ENCODE measurements at places on chromosomes 6 and 20. TPM values are rescaled to one million over a fixed set of nuclear protein-coding genes. Genes with fewer than 3 reads are reported as not detected.

Gene PLCB1
- total RNA-seq: 3.1 TPM

Gene TNFRSF21
- total RNA-seq: 2.3 TPM

Gene SLC16A10
- total RNA-seq: 11.5 TPM

Gene ENTPD6
- 42.8 TPM for total RNA-seq

Gene MARCKS
- 0.47 TPM for total RNA-seq

Gene BPIFA1
- total RNA-seq: not detected

Gene GRIK2
- total RNA-seq: not detected

Gene FOXS1
- total RNA-seq: not detected

Gene CCN6
- total RNA-seq: not detected

Gene CST4
- not detected for total RNA-seq

Gene THBD
- total RNA-seq: not detected

Gene ASIP
- not detected for total RNA-seq

Gene USP49
- 5.7 TPM for total RNA-seq

Gene ARG1
- total RNA-seq: not detected

Gene VWA7
- total RNA-seq: 1.6 TPM

Gene HCRTR2
- total RNA-seq: not detected

Gene MAK
- total RNA-seq: 0.27 TPM

Gene CTCFL
- not detected for total RNA-seq

Gene ADGRF1
- not detected for total RNA-seq

Gene BMP6
- 0.09 TPM for total RNA-seq

Gene DCBLD1
- total RNA-seq: 2.2 TPM

Gene OLIG3
- 0.61 TPM for total RNA-seq

Gene SLC17A9
- 78.7 TPM for total RNA-seq

Gene SIRPB2
- total RNA-seq: not detected

Gene BPIFB2
- total RNA-seq: not detected

Gene LRRC1
- 2.5 TPM for total RNA-seq

Gene SLC35F1
- total RNA-seq: 0.09 TPM

Gene STX16
- 109 TPM for total RNA-seq

Gene RAET1L
- not detected for total RNA-seq

Gene C6orf58
- not detected for total RNA-seq

Gene PAK5
- total RNA-seq: not detected

Gene FAM162B
- total RNA-seq: not detected

Gene PIGT
- total RNA-seq: 43.7 TPM

Measured in activated CD8-positive, alpha-beta T cell treated with anti-CD3 and anti-CD28 coated beads for 36 hours (primary cell).